ENCODE measurements at places on chromosomes 3 and 15. TPM values are rescaled to one million over a fixed set of nuclear protein-coding genes. Genes with fewer than 3 reads are reported as not detected.

DNA sequence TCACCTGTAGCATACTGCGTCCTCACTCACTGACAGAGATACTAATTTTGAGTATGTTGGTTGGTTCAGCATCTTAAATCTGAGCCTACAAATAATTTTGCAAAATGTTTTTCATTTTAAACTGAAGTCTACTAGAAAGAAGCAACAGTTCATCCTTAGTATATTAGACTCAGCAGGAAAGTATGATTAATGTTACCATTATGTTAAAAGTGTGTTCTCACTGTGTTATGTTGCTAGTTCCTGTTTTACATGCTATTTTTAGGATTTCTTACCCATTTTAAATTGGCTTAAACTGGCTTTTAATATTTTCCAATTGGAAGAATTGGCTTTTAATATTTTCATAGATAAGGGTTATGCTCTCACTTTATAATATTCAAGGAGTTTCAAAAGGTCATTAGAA lies 25.7 kb downstream of the ACKR4 start:
- DNase-seq = no peak

DNA sequence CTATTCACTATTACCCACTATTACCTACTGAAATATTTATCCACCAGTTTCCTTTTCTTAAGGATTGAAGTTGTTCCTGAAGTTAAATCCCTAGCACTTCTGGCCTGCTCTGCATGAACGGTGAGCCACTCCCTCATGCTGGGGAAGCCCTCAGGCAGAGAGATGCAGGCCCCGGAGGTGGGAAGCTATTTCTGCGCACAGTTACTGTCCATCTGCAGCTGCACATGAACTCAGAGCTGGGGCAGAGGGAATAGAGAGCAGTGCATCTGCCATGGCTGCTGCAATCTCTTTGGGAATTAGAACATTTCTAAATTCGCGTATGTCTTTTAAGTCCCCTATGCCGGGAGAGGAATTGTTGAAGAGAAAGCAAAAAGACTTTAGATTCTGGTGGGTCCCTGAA lies 6.3 kb upstream of the GALNT15 start:
- DNase-seq = no peak

- peak; percentile 55 for DNase-seq
Observed at GRCh38 chr15:36363335-36363734, 216.1 kb upstream of the CDIN1 start.

DNA sequence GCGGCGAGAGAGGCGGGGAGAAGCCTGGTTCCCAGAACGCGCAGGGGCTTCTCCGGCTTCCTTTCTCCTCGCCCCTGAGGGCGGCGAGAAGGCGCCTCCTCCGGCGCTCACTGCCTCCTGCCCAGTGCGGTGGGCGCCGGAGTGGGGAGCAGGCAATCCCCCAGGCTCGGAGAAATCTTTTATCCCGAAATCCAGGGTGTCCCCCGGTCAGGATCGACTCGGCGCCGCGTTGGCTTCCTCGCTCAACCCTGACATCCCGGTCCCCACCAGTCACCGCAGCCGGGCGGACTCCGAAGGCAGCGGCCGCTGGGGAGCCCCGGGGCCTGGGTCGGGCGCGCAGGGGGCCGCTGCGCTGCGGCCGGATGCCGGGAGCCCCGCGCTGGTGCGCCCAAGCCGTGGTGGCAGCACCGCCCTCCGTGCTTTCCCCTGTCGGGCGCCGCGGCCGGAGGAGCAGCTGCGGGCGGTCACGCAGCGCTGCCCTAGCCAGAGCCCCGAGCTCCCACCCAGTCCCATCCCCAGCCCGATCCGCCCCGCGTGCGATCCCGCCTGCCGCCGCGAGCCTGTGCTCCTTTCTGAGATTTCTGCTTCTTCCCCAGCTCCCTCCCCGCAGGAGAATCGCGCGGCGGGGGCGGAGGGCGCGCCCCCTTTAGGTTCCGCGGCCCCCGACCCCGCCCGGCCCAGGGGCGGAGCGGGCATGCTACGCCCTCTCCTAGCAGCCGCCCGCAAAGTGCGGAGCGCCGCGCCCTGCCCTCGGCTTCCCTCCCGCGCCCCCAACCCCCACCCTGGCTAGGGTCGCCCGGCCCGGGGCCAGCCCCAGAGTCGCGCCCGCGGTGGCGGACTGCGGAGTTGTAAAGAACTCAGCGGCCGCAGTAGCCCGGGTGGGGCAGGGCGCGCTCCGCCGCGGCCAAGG lies 683 bp upstream of the CACNA2D3 start:
- peak; percentile 30 for DNase-seq

GRCh38 chr15:60255390-60255789 lies 142.4 kb downstream of the ANXA2 start:
- peak; percentile 57 for DNase-seq

DNA sequence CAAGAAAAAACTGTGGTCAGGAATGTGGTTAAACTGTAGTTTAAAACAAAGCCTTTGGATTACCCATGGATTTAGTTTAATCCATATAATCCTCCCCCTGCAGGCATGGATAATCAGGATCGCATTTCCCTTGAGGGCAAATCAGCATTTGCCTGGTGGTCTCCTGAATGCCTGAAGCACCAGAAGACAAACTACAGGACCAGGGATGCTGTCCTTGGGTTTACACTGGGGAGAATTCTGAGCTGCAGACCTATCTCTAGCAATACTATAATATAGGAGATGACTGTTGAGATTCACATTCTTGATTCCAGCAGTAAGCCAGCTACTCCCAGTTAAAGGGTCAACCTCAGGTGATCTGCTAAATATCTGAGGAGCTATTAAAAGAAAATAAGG lies 10.6 kb downstream of the PIK3CB start:
- DNase-seq = peak; percentile 8

SNAPC5 gene
- total RNA-seq = 37.5 TPM

TTBK2 gene
- 5.0 TPM for total RNA-seq

VIPR1 gene
- total RNA-seq = 31.7 TPM

DNA sequence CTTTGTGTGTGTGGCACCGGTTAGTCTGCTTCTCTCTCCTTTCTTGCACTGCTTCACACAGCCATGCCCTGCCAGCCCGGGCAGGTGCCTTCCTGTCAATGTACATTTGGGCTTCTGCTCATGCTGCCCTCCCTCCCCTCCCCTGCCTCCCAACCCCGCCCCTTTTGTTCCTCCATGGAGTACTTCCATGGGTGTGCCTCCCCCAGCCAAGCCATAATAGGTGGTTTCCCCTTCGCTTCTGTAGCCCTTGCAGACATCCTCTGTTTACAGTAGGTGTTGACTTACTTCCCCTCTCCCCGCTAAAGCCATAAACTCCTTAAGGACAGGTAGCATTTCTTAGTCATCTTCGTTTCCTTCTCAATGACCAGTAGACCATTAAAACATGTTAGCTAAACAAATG lies 31.8 kb upstream of the CRTC3 start:
- no peak for DNase-seq

- DNase-seq = no peak
Observed at GRCh38 chr3:27729325-27729724, 7.2 kb upstream of the EOMES start.

DNA sequence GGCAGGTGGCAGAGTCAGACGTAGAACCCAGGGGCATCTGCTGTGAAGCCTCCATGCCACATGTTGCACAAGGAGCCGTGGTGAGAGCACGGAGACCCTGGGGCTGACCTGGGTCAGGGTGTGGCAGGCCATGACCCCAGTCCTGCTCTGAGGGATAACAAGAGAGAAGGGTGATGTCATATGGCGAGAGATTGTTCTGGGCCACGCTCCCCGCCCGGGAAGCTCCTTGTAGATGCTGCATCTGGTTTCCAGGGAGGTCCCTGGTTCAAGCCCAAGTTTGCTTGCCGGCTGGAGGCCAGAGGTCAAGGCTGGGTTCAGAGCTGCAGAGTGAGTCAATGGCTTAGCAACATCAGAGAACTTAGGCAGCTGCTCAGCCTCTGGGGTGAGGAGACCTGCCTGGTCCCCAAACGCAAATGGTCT lies 17.3 kb downstream of the FGD5 start:
- no peak for DNase-seq

DNA sequence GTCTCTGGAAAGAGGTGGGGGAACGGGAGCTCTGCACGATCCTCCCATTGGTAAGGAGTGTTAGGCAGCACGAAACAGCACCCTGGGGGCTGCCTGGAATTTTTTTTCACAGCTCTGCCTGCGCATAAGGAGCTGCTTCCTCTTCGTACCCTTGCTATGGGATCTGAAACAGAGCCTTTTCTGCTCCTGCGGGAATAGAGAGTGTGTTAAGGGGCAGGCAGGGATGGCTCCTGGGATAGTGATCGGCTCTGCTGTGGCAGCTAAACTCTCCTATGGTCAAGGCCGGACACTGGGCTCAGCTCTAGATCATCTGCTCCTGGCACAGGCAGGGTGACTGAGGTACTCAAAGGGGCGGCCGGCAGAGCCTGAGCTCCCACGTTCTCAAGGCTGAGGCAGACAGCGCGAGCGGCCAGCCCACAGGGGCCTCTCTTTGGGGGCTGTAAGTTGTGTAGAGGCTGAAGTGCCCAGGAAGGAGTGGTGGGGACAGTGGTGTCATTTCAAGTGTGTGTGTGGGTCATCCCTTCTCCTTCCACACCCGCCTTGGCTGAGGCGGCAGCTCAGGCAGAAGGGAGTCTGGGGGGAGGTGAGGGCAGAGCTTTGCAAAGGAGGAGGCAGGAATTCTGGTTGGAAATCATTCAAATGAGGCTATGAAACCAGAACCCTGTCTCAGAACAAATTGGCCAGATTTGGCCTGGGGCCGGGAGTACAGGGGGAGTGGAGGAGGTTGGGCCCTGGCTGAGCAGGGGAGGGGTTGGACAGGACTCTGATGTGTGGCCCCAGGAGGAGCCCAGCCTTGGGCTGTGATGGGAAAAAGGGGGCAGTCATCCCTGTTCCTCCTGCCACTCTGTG lies 31.0 kb downstream of the EPHB3 start:
- no peak for DNase-seq

DNA sequence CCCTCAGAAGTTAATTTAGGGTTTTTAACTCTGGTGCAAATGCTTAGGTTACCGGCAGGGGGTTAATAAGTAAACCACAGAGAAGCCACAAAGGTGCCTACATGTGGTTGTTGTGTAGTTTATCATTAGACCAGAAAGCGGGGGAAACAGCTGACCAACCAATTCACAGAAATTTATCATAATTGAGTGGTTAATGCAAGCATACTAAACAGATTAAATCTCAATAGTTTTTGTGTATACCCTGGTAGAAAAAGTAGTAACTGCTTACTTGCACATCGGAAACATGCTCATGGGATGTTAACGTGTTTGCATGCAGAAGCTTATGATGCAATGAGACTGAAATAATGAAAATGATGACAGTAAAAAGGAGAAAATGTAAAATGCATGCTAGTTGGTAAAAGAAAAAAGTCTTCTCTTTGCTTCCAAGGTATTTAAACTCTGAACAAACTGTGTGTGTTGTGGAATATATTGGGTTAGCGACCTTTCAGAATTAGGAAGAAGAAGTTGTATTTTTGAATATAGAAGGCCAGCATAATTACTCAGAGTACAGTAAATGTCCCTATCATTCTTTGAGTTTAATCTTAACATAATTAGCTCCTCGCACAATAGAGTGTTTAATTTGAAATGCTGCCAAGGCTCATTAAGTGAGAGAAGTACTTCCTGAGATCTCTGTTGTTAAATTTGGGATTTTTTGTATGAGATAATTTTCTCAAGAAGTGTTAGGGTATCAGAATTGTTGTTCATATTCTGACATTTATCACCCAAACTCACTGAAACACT lies 316.2 kb downstream of the PTPRG start:
- no peak for DNase-seq

GRCh38 chr3:53150247-53151085 lies 10.5 kb upstream of the PRKCD start:
- peak; percentile 35 for DNase-seq

DNA sequence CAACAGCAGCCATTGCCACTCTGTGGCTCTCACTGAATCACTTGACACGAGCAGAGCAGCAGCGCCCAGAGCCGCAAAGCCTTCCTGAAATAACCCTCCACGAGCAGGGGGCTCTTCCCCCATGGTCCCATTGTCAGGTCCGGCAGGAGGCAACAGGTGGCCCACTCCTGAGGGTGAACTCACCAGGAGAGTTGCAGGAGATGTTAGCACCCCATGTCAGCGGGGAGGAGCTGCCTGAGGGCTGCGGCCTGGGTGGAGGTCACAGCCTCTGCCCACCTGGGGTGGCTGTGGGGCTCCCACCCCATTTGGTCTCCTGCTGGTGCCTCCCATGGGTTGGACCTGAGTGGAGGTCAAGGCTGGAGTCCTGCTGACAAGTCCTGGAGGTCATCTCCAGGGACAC lies 12.3 kb upstream of the C3orf22 start:
- no peak for DNase-seq

GRCh38 chr3:136559896-136560295 lies 192.3 kb downstream of the STAG1 start:
- DNase-seq = no peak

CNTN6 gene
- not detected for total RNA-seq

DNA sequence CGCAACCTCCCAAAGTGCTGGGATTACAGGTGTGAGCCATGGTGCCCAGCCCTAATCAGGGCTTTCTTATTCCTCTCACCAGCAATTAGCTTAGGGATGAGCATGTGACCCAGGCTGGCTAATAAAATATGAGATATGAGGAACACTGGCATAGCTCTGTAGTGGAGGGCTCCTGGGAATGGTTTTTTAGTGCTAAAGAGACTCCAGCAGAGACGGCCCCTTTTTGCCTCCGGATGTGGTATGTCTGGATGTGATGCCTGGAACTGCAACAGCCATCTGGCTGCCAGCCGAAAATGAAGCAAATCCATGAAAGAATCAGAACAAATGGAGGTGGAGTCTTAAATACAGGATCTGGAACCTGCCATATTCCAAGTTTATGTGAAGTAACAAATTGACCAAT lies 69.1 kb upstream of the MAGI1 start:
- peak; percentile 70 for DNase-seq

DNA sequence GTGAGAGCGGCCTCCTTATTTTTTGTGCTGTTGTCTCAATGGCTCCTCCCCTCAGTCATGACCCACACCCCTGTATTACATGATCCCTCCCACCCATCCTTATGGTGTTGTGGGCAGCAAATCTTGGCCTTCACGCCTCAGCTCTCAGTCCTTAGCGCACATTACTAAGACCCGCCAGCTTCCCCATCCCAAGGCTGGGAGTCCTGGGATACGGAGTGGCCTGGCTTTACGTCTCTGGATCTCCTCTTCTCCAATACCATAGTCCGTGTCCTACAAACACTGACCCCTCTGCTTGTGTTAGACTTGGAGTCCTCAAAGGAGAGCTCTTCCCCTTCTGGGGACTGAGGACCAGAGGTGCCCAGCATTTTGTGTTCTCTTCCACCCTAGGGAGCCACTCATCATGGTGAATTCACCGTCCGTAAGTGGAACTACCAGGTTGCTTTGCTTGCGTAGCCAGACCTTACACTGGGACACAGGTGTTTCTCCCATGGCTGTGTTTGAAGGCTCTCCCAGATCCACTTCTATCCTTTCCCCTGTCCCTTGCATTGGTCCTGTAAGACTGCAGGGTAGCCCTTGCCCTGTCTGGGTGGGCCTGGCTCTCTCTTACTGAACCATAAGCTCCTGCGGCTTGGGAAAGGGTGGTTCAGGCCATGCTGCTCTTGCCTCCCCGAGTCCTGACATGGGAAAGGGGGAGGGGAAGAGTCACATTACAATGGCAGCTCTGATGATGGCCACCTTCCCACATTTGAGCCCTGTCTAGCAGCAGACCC lies 13.6 kb downstream of the GRM2 start:
- DNase-seq = no peak

- peak; percentile 74 for DNase-seq
Observed at GRCh38 chr3:99776516-99777209, 41.0 kb upstream of the CMSS1 start.

Data from Daoy (cell line).